Peyer's patch (tissue), 4 donors: ENCODE measurements at places on chromosomes 4 and X. TPM values are rescaled to one million over a fixed set of nuclear protein-coding genes. Genes with fewer than 3 reads are reported as not detected.

DNA sequence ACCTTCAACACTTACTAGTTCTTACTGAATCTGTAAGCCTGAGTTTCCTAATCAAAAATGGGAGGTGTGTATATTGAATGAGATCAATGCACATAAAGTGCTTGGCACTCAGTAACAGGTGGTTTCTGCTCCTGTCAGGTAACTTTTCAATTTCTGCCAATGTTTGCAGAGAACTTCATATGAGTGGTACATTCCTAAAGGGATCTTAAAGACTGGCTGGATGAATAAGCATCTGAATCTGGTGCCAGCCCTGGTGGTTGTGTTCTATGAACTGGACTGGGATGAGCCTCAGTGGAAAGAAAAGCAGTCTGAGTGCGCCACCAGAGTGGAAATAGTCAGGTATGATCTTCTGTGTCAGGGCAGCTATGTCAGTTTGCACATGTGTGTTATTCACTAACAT, 7.0 kb downstream of the TRAPPC11 start:
- no peak for DNase-seq

- DNase-seq: no peak
Observed at GRCh38 chr4:136863756-136864155, 668.5 kb downstream of the PCDH18 start.

DNA sequence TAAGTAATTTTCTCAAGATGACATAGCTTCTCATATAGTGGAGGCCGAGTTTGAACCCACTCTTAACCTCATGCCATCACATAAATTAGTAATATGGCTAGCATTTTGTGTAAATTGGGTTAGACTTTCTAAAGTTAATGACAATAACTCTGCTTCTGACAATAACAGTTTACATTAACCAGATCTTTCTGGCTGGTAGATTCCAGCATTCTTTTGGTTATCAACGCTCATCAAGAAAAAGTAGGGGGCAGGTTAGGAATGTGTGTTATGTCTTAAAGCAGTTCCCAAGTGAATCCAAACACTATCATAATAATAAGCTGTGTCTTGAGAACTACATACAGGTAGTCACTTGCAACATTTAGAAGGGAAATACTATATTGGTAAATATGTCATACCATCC, 162.5 kb downstream of the PRDM5 start:
- no peak for DNase-seq

Gene MMRN1
- total RNA-seq: 17.3 TPM

- DNase-seq: peak; percentile 58
Observed at GRCh38 chr4:113979148-113979904, at the start of gene ARSJ. Gene ARSJ (minus strand): TSS chr4:113979647. CDS start chr4:113978834, 813 bp downstream.

DNA sequence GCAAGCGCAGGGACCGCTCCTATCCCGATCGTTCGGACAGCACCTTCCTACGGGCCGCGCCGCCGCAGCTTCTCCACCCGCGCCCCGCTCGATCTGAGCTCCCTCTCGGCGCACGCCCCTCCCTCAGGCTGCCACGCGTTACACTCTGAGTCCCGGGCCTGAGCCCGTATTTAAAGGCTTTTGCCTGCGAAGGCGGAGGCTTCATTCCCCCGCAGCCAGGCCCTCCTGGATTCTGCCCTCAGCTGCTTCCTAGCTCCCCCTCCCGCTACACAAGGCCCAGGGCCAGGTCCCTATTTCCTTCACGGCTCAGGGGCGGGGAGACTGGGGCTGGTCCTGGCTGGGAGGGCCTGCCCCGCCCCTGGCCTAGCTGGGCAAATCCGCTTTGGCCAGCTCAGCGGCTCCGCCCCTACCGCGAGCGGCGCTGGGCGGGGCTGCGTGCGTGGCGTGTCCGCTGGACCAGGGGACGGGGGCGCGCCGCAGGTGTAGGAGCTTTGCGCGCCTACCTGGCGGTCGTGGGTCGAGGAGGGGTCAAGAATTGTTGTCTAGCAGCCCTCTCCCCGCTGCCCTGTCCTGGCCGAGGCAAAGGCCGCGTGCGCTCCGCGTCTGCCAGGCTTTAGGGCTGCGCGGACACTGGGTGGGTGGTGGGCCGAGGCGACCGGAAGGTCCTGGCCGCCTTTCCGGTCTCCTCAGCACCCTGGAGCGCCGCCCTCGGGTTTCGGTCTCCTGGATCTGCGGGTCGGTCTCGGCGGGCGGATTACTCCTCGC, at the start of gene UGDH:
TSS of gene UGDH (minus strand) at position 144 of the 765 bp plus-strand sequence. CDS start 5,927 bp downstream, outside the sequence.
- peak; percentile 97 for DNase-seq

DNA sequence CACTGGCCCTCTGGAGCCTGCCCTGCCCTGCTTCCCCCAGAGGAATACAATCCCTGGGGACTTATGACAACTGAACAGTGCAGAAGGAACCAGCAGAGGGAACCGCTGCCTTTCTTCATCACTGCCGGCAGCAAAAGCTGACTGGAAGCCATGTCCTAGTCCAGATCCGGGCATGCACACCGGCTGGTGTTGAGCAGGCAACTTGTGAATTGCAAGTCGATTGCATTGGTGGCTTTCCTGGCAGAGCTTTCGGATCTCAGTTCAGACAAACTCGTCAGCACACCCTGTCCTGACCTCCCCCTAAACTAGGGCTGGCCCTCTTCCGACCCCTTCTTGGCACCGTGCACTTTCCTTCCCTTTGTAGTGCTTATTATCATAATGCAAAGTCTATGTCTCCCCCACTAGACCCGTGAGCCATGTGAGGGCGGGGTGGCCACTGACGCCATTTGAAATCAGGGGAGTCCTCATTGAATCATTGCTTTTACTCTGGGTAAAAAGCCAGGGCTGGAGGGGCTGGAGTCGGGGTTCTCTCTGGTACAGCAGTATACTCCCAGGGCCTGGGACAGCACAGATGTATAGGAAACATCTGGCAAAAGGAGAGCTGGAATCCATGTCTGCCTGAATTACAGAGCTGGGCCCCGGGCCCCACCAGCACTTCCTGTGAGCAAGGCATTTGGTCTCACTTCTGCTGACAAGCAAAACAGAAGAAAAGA, 1.8 kb downstream of the ARHGAP4 start:
- peak; percentile 58 for DNase-seq

GRCh38 chrX:10108288-10108687, 48.5 kb upstream of the CLCN4 start:
- no peak for DNase-seq

Gene EDA
- total RNA-seq: not detected

Gene SPATA18
- total RNA-seq: 4.1 TPM

DNA sequence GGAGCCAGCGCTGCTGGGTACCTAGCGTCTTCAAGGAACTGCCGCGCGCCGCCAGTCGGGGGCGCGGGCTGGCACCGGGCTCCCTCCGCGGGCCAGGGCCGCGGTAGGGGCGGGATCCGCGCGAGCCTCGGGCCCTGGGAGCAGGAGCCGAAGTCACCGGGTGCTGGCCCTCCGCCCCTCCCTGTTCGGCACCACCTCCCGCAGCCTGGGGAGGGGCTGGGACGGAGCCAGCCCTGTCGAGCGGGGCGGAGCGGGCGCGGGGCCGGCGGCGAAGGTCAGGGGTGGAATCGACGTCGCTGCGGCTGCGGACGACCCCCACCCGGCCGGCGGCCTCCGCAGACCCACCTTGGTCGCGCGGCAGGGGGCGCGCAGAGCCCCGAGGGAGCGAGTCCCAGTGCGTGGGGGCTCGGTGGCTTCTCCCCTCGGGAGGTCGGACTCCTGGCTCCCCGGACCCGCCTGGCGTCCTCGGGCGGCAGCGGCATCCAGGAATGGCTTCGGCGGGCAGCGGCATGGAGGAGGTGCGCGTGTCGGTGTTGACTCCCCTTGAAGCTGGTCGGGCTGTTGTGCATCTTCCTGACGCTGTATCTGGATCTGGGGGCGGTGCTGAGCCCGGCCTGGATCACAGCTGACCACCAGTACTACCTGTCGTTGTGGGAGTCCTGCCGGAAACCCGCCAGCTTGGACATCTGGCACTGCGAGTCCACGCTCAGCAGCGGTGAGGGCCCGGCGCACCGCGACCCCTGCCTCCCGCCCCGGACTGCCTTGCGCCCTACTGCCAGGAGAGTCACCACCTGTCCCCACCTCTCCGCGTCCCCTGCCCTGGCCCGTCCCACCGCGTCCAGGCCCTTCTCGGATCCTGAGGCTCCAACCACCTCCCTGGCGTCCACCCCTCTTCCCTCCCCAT, 50.5 kb upstream of the FAM47C start:
- no peak for DNase-seq

GRCh38 chrX:16300831-16301230, 133.6 kb downstream of the MAGEB17 start:
- DNase-seq: no peak

Gene STPG2
- total RNA-seq: not detected

DNA sequence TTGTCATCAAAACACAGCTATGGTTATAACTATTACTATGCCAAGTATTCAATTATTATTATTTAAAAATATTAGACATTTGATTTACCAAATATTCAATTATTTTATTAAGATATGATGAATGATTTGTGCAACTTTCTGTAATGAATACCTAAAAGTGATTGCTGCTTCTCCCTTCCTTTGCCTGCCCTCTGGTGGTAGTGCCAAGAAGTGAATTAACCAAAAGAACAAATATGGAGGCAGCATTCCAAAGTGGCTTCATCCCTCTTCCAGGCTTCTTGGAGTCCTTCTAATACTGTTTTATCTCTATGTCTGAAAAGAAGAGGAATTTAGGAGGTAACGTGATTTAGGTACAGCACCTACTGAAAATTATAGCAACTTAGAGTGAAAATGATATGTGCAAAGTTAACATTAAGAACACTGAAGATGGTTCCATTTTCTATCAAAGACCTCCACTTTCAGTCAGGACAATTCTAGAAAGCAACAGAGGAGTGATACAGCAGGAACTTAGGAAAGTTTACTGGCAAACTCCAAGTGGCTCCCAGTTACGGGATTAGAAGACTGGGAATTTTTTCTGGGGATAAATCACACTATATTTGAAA, 43.0 kb downstream of the ENPEP start:
- DNase-seq: peak; percentile 65
